Activated CD4-positive, alpha-beta T cell treated with anti-CD3 and anti-CD28 coated beads, Interleukin-2, amount 10 ng/mL, durations not matched to agents 7 days and 5 days (primary cell): ENCODE measurements at places on chromosomes 5 and 9. TPM values are rescaled to one million over a fixed set of nuclear protein-coding genes. Genes with fewer than 3 reads are reported as not detected.

DNA sequence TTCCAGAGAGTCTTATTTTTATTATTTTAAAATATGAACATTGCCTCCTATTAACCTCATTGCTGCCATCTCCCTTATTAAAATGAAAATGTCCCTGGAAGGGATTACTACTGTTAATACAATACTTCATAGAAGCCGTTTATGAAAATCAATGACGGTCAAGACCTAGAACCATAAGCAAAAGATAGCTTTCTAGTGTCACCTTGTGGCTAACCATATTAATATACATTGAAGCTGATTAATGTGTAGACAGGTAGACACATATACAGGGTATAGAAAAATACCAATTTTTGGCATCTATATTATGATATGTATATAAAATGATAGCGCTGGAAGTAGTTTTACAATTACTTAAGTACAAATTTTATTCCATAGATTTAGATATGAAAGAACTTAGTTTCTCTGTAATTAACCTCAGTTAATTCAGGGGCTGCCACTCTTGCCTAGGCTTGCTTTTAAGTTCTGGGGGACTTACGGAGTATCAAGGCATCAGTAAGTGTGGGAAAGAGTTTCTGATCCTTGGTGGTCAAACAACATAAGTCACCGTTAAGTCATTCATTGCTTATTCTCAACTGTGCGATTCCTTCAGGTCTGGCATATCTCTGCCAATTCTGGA is 2.5 kb upstream of the YTHDC2 start:
- H3K4me1 ChIP-seq, result peaks cover 33% of the 10 kb centered on the region
- H3K4me3 ChIP-seq, result no peak overlapping the region
- H3K27me3 ChIP-seq, result peaks cover 28% of the 10 kb centered on the region

GRCh38 chr9:98774746-98775145 is 21.6 kb downstream of the ANKS6 start:
- peak; percentile 27 for DNase-seq
- no peak overlapping the region for H3K4me3 ChIP-seq
- peaks cover 3% of the 10 kb centered on the region for H3K36me3 ChIP-seq
- H3K27me3 ChIP-seq, result no peaks in the 10 kb centered on the region
- no peak overlapping the region for H3K27ac ChIP-seq
- no peaks in the 10 kb centered on the region for H3K4me1 ChIP-seq

DNA sequence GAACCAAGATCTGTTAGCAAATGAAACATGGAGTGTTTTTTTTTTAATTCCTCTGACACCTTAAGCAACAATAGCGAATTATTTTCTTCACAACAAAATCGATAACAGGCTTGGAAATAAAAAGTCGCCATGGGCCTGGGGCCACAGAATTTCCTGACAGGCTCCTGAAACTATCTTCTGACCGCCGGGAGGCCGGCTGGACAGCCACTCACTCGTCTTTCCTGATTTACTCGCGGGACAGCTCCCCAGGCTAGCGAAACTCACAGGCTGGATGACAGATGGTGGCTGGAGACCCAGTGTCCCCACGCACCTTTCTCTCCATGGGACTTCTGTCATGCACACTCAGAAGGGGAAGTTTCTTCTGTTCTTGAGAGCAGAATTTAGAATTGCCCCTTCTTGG is 143.3 kb upstream of the IRX2 start:
- no peak for DNase-seq
- no peak overlapping the region for H3K27ac ChIP-seq

DNA sequence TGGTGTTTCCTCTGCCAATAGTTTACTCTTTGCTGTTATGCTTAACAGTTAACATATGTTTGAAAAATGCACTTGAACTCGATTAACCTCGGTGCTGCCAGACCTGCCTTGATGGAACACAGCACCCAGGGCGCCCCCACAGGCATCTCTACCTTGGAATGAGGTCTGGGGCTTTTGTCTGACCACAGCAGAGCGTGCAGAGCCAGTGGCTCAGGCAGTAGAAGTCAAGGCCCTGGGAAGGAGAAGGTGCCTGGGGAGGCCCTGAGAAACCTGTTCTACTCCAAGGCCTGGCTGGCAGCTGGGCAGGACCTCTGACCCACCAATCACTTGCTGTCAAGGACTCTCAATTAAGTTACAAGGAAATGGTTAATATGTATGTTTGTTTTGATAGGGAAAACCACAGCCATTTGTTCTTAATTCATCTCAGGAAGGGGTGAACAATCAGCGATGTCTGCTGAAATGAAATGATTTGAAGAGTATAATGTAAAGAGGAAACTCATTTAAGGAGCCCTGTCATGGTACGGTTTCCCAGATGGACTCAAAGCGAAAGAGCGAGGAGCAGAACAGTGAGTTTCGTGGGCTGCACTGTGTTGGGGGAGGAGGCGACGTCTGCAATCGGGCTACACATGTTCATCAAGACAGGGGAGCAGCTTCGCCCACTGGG is 21.9 kb downstream of the MACROH2A1 start:
- H3K36me3 ChIP-seq, result peaks cover 75% of the 10 kb centered on the region
- H3K27me3 ChIP-seq, result no peaks in the 10 kb centered on the region
- H3K4me3 ChIP-seq, result no peak overlapping the region
- peaks cover 85% of the 10 kb centered on the region for H3K4me1 ChIP-seq

- H3K27ac ChIP-seq, result no peak overlapping the region
- DNase-seq, result no peak
- no peaks in the 10 kb centered on the region for H3K4me1 ChIP-seq
These were observed 75.9 kb downstream of the NMUR2 start for GRCh38 chr5:152329207-152329606.

DNA sequence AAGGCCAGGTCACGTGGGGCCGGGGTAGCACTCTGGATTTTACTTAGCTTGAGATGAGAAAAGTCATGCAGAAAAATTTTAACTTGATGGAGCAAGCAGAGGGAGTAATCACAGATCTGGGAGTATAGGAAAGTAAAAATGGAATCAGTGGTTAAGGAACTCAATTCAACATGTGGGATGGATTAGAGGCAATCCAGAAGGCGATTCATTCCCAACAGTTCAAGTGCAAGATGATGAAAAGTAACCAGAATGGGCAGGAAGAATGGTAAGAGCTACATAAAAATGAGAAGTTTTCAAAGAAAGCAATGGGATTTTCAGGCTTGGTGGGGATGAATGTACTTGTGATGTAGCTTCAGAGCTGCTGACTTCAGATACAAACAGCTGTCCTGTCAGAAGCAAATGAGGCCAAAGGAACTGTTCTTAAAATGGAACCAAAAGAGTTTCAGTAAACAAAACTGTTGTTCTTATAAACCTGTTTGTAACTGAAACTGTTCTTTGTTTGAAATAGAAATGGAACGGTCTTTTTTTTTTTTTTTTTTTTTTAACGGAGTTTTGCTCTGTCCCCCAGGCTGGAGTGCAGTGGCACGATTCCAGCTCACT is 5.6 kb upstream of the SEC24A start:
- H3K36me3 ChIP-seq, result no peaks in the 10 kb centered on the region
- no peak for DNase-seq
- H3K27me3 ChIP-seq, result no peaks in the 10 kb centered on the region
- H3K27ac ChIP-seq, result no peak overlapping the region
- no peak overlapping the region for H3K4me3 ChIP-seq
- peaks cover 13% of the 10 kb centered on the region for H3K4me1 ChIP-seq

DNA sequence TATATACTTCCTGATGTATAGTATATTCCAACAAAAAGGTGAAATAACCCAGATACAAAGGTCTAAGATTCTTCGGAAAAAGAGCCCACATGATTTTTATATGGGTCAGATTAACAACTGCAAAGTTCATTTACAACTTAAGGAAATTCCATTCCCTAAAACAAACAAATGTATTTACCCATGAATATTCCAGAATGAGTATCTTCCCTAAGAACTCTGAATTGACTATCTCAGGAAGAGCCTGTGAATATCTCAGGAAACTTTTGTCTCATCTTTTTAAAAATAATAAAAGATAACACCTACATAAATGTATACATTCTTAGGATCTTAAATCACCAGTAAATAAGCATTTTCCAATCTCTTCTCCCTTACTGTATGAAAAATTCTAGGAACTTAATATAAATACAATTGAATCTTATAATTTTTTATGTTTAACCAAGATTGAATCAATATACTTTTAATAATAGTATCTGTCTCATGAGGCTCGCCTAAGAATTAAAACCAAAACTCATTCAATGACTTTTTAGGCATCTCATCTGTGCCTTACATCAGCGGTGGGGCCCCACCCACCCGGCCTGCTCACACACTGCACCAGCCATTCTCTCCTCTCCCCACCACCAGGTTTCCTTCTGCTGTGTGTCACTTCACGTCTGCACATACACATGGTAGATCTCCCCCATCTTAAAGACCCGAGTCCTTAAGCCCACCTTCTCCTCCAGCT is 78.1 kb downstream of the RAPGEF1 start:
- H3K36me3 ChIP-seq, result peaks cover 35% of the 10 kb centered on the region
- DNase-seq, result peak; percentile 69
- H3K4me1 ChIP-seq, result peaks cover 84% of the 10 kb centered on the region
- H3K27me3 ChIP-seq, result no peaks in the 10 kb centered on the region
- peak overlapping the region; percentile 67 for H3K27ac ChIP-seq
- no peak overlapping the region for H3K4me3 ChIP-seq

The MEF2C gene
- 0.10 TPM for total RNA-seq

The ARID3C gene
- total RNA-seq, result 0.46 TPM
